Left lobe of liver (tissue), 2 donors: ENCODE measurements at places on chromosomes 6 and 20. TPM values are rescaled to one million over a fixed set of nuclear protein-coding genes. Genes with fewer than 3 reads are reported as not detected.

The PBOV1 gene
- total RNA-seq, result not detected

The ASIP gene
- 0.55 TPM for total RNA-seq

The C20orf141 gene
- not detected for total RNA-seq

The RIPPLY2 gene
- not detected for total RNA-seq

The CLDN20 gene
- not detected for total RNA-seq

The VGLL2 gene
- total RNA-seq, result not detected

The WFDC11 gene
- not detected for total RNA-seq

The ENPP3 gene
- 1.9 TPM for total RNA-seq

The TBXT gene
- total RNA-seq, result not detected

The COX4I2 gene
- not detected for total RNA-seq

The TBPL1 gene
- 8.4 TPM for total RNA-seq

The ADNP gene
- total RNA-seq, result 21.1 TPM

The RIPOR3 gene
- 20.1 TPM for total RNA-seq

The THBD gene
- 2.2 TPM for total RNA-seq

The VPS16 gene
- total RNA-seq, result 19.3 TPM

The FKBP1C gene
- not detected for total RNA-seq

The CD93 gene
- total RNA-seq, result 4.8 TPM

The PLAGL1 gene
- 1.2 TPM for total RNA-seq

The SLC4A11 gene
- 0.18 TPM for total RNA-seq

The XKR7 gene
- not detected for total RNA-seq

The CYP39A1 gene
- total RNA-seq, result 35.9 TPM

The CENPB gene
- total RNA-seq, result 39.4 TPM

The OOEP gene
- 0.18 TPM for total RNA-seq

The HAO1 gene
- 224 TPM for total RNA-seq

The FRK gene
- total RNA-seq, result 12.6 TPM

The ADGRG6 gene
- total RNA-seq, result 84.4 TPM

The ANKRD66 gene
- total RNA-seq, result not detected

The HLA-DOA gene
- 0.70 TPM for total RNA-seq

The MUC22 gene
- not detected for total RNA-seq

The CASS4 gene
- 0.93 TPM for total RNA-seq

The JARID2 gene
- total RNA-seq, result 3.8 TPM

The IP6K3 gene
- 4.1 TPM for total RNA-seq

The SLC23A2 gene
- total RNA-seq, result 27.4 TPM

The KIF25 gene
- total RNA-seq, result 0.43 TPM

The OPRM1 gene
- not detected for total RNA-seq

The IMPG1 gene
- total RNA-seq, result not detected

The MATN4 gene
- not detected for total RNA-seq

The MYH7B gene
- 0.45 TPM for total RNA-seq

The CCM2L gene
- total RNA-seq, result 1.5 TPM

The SYNJ2 gene
- 5.5 TPM for total RNA-seq

The KHDC1 gene
- not detected for total RNA-seq

The RHAG gene
- total RNA-seq, result 0.38 TPM

The KHDC1L gene
- total RNA-seq, result not detected

The TCF15 gene
- not detected for total RNA-seq

The LPA gene
- 196 TPM for total RNA-seq

The CDK5RAP1 gene
- total RNA-seq, result 17.0 TPM

The EYA2 gene
- 1.6 TPM for total RNA-seq

The BTBD3 gene
- 7.0 TPM for total RNA-seq

The DLL1 gene
- total RNA-seq, result 4.9 TPM

The AVP gene
- not detected for total RNA-seq

The APCDD1L gene
- 0.13 TPM for total RNA-seq

The MAFB gene
- total RNA-seq, result 35.3 TPM
